ENCODE measurements at places on chromosomes 12 and 14.

DNA sequence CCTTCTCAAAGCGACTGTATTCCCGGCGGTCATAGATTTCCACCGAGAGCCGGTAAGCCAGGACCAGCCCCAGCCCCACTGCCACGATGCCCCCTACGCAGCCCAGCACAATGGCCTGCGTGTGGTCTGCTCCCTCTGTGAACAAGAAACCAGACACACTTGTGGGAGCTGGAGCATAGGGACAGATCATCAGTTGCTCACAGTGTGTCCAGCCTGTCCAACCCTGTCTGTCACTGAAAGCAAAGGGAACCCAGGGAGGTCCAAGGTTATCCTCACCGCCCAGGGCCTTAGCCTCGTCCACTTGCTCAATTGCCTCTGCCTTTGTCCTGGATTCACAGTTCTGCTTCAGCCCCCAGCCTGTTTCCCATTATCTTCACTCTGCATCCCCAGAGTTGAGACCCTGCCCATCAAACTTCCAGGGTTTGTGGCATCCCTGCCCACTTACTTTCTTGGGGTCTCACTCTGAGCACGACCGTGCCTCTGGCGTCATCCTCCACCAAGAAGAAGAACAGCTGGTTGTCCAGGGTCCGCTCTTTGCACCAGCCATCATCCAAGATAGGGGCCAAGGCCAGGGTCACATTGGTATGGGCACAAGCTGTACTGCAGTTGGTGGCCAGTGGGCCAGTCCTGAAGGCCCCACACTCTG is 11.3 kb upstream of the CSAD start:
- DNase-seq = no peak

- DNase-seq = no peak
Measured at GRCh38 chr12:42568952-42569915, 20.3 kb downstream of the PRICKLE1 start.

GRCh38 chr14:64806862-64807495 is 72.7 kb downstream of the SPTB start:
- no peak for DNase-seq

DNA sequence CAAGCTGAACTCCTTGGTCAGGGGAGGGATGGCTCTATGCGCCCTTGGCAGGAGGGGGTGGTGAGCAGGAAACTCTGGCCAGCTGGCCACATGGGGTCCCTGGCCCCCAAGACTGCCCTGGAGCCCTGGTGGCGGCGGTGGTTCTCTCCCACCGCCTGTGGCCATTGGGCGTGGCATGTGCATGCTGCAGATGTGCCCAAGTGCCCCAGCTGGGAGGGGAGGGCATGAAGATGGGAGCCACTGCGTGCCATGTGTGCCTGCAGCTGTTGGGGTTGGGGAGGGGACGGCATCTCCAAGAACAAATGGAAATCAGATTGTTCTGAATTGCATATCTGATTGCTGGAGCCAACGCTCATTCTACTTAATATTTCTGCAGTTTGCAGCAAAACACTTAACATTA is 115.7 kb upstream of the IGF1 start:
- DNase-seq = no peak

GRCh38 chr12:107929436-107929835 is 154.9 kb downstream of the ASCL4 start:
- DNase-seq = no peak

- no peak for DNase-seq
Measured at GRCh38 chr14:45972416-45972815, 679.2 kb downstream of the RPL10L start.

DNA sequence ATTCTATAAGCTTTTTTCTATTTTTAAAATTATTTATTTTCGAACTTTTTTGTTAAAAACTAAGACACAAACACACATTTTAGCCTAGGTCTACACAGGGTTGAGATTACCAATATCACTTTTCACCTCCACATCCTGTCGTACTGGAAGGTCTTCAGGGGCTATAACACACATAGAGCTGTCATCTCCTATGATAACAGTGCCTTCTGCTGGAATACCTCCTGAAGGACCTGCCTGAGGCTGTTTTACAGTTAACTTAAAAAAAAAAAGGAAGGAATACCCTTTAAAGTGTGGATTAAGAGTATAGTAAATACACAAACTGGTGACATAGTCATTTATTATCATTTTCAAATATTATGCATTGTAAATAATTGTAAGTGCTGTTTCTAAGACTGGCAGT is 43.0 kb downstream of the RASSF8 start:
- DNase-seq = no peak

DNA sequence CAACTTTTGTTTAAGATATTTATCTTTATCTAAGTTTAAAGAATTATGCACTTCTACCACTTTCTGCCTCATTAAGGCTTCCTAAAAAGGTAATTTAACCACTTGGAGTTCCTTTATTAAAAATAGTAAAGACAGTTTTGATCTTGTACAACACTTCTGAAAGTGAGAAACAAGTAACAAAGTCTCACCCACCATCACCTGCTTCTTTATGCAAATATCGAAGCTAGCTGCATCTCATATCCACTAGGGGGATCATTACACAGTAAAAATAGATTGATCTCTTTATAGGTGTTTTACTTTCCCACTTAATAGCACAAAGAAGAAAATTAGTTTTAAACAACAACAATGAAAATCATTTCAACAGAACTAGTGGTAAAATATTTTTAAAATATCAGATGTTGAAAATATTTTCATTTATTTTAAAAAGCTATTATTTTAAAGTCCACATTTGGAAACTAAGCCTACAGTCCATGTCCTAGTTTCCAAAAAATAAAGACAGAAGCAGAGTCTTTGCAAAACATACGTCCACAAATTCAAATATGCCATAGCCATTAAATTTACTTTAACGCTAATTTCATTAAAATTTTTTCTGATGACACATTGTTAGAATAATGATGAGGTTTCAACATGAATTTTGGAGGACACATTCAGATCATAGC is 160.0 kb upstream of the SOX5 start:
- DNase-seq = no peak

GRCh38 chr12:31897781-31898503 is 61.3 kb upstream of the RESF1 start:
- no peak for DNase-seq

DNA sequence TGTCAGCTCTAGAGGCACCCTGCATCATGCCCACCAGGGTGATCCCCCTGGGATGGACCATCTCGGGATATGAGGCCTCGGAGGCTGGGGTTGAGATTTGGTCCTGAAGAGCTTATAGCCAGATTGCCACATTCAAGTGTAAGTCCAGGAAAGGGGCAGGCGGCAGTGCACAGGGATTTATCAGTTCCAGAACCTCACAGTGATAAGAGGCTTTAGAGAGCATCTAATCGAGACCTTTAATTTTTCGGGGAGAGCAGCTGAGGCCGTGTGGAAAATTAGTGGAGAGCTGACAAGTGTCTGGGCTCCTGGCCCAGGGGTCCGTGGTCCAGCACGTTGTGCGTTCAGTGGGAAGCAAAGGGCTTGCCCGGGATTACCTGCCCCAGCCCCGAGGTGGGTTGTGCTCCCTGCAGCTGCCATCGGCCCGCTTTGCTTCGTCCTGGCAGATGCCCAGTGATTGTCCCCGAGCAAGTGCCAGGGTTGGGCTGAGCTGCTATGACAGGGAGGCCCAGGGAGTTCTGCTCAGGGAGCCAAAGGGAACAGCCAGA is 52.1 kb downstream of the C14orf132 start:
- no peak for DNase-seq

- no peak for DNase-seq
Measured at GRCh38 chr12:81332054-81332453, 254.2 kb downstream of the ACSS3 start.

DNA sequence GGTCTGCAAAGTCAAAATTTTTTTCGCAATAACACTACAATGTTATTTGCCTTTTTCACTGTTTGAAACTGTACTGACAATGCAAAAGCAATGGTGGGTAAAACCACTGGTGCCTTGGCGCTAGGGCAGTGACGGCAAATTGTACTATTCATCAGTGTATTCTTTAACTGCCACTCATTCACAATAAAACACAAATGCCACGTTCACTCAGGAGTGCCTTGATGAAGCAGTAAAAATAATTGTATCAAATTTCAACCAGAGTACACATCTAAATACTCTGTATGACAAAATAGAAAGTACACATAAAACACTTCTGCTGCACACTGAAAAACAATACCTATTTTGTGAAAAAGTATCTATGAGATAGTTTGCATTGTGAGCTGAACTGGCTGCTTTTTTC is 17.8 kb downstream of the DCAF5 start:
- DNase-seq = no peak

DNA sequence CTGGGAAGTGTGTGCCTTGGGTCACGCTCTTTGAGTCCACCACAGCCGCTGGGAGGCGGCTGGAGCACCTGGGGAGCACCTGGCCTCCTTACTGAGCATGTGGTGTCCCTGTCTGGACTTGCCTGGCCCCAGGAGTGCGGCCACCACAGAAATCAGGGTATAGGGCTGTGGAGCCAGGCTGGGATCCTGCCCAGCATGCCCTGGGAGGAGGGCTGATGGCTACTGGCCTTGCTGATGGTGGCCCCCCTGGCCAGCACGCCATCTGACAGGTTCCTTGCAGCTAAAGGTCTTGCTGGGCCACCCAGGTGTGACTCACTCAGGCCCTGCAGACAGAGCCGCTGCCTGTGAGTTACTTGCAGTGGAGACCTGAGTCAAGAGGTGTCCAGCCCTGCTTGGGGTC is 6.0 kb downstream of the ULK1 start:
- DNase-seq = no peak

- DNase-seq = no peak
Measured at GRCh38 chr12:41277100-41277945, 89.2 kb downstream of the PDZRN4 start.

- no peak for DNase-seq
Measured at GRCh38 chr12:44053549-44054127, 217.8 kb downstream of the TMEM117 start.

- DNase-seq = no peak
Measured at GRCh38 chr12:104526320-104526719, 69.6 kb downstream of the CHST11 start.

- DNase-seq = no peak
Measured at GRCh38 chr14:64387232-64387781, 846 bp upstream of the MTHFD1 start.

DNA sequence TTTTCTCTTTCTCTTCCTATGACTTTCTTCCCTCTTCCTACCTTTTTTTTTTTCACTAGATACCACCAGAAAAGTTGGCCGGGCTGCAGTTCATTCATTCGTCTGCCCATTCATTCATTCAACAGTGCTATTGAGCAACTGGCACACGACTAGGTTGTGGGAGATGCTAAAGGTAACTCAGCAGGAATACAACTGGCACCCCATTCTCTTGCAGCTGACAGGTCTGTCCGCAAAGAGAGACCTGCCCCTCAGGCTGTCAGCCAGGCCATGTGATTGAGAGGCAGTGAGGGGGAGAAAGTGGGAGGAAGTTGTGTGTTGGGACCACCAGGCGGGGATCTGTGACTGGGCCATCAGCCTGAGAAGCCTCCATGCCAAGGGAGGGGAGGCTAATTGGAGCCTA is 105.2 kb downstream of the TSPAN9 start:
- no peak for DNase-seq

GRCh38 chr14:73472185-73473114 is 14.1 kb upstream of the NUMB start:
- DNase-seq = no peak

DNA sequence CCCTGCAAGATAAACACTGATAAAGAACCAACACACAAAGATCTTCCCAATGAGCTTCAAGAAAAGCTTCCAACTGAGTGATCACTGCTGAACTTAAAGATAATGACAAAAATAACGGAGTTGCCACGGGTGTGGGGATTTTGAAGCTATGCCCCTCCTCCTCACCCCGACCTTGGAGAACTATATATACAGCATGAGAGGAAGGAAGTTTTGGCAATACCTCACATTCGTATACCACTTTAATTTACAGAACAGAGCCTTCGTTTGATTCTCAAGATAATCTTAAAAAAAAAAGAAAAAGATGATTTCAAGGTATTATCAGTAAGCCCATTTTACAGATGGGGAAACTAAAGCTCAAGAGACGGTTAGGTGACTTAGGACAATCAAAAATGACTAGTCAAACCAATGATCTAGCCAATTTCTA is 715 bp downstream of the NEK9 start:
- no peak for DNase-seq

DNA sequence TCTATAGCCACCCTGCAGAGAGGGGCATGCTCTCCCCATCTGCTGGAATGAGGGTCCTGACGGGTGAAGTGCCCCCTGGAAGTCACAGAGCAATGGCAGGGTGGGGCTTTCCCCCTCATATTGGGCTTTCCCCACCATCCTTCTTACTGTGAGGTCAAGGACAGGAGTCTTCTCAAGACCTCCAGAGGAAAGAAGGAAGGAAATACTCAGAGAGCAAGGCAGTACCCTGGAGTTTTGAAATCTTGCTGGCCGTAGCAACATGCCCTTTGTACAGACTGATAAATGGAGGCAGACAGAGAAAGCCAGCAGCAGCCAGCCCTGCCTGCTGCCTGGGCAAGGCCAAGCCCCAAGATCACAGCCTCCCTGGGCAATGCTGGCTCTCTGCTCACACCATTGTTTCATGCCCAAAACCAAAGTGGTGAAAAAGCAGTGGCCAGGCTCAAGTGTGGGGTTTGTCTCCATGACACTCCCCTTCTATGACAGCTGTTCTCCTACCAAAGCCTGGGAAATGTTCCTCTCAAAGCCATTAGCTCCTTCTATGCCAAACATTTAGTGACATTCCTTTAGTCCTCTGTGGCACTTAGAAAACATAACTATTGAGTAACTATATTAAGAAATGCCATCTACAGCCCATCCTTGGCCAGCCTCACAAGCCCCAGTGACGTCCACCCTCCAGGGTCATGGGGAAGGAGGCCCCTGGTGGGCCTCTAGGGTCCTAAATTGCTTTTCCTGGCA is 13.2 kb upstream of the ITPK1 start:
- DNase-seq = no peak

- no peak for DNase-seq
Measured at GRCh38 chr14:92659765-92660561, 88.5 kb downstream of the LGMN start.

DNA sequence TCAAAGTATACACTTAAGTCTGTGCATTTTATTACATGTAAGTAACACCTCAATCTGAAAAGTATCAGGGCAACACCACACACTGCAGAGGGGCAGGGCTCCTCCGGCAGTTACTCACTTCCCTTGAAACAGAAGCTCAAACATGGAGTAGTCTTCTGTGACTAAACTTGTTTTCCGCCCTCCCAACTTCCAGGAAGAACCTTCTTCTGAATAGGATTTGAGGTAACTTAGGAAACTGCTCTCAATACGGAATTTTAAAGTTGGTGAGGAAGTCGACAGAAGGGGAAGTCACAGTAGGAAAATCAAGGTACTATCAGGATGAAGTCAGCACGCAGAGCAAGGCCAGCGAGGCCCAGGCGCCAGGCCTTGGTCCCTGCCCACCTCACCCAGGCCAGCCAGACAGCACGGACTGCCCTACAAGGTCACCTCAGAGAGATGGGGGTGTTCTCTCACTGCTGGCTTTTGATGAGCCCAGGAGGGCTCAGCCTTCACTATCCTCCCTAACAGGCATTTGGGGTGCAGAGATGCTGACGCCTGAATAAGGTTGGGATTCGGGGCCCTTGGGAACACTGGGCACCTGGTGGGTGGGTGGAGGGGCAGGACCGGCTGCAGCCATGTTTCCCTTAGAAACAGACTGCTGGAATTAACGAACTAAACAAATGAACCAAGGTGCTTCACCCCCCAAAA is 5.8 kb downstream of the ANKRD9 start:
- DNase-seq = no peak

GRCh38 chr14:85087201-85087600 is 442.7 kb upstream of the FLRT2 start:
- no peak for DNase-seq

GRCh38 chr14:49863487-49864281 is 11.1 kb upstream of the NEMF start:
- DNase-seq = no peak

- no peak for DNase-seq
Measured at GRCh38 chr12:42570076-42570475, 19.5 kb downstream of the PRICKLE1 start.

GRCh38 chr12:47184813-47185212 is 105.1 kb upstream of the AMIGO2 start:
- no peak for DNase-seq

Data from stimulated activated CD4-positive, alpha-beta T cell treated with anti-CD3 and anti-CD28 coated beads, Interleukin-12 subunit alpha, Interleukin-12 subunit beta, amount 100 ng/mL, for 48 hours (primary cell).